Heart left ventricle (tissue), 16 donors: ENCODE measurements at places on chromosomes 5 and 9. TPM values are rescaled to one million over a fixed set of nuclear protein-coding genes. Genes with fewer than 3 reads are reported as not detected.

The SLC6A7 gene
- not detected for total RNA-seq

The CDH10 gene
- total RNA-seq: not detected

The NKD2 gene
- 1.6 TPM for total RNA-seq

The CDKN2B gene
- total RNA-seq: 1.1 TPM

The ORM2 gene
- not detected for total RNA-seq

The ENHO gene
- total RNA-seq: 0.45 TPM

The IL33 gene
- 22.9 TPM for total RNA-seq

The TAL2 gene
- not detected for total RNA-seq

The LHX3 gene
- total RNA-seq: not detected

The GKAP1 gene
- total RNA-seq: 19.4 TPM

The COL23A1 gene
- total RNA-seq: 23.6 TPM

The GNAQ gene
- total RNA-seq: 18.6 TPM

The ATP10B gene
- 0.09 TPM for total RNA-seq

The ECSCR gene
- total RNA-seq: 24.1 TPM

The PCDHB12 gene
- 0.92 TPM for total RNA-seq

The AHRR gene
- total RNA-seq: 0.26 TPM

The EMB gene
- total RNA-seq: 10.4 TPM

The TBC1D2 gene
- total RNA-seq: 9.4 TPM

The HTR4 gene
- total RNA-seq: 0.94 TPM

The CFAP90 gene
- not detected for total RNA-seq

The GAPVD1 gene
- total RNA-seq: 28.8 TPM

The BRIX1 gene
- total RNA-seq: 13.3 TPM

The PDLIM4 gene
- total RNA-seq: 3.6 TPM
